SJSA1 (cell line): ENCODE measurements at places on chromosomes 2 and 18.

GRCh38 chr2:225037415-225038230, 4.6 kb downstream of the DOCK10 start:
- DNase-seq = no peak

DNA sequence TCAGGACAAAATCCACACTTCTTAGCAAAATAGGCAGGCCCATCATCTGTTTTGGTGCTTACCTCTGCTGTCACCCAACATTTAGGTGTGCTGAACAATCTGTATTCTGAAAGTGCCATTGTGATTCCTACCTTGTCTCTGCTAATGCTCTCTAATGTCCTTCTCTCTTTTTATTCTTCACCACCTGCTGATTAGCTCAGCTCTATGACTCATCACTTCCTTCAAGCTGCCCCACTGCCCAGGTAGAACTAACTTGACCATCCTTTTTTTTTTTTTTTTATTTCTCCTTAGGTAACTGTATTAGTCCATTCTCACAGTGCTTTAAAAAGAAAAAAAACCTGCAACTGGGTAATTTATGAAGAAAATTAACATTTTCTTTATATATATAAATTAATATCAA, 478.7 kb upstream of the POU3F3 start:
- no peak for DNase-seq

- DNase-seq = no peak
These were observed 139.9 kb downstream of the TANC1 start for GRCh38 chr2:159108181-159108893.

DNA sequence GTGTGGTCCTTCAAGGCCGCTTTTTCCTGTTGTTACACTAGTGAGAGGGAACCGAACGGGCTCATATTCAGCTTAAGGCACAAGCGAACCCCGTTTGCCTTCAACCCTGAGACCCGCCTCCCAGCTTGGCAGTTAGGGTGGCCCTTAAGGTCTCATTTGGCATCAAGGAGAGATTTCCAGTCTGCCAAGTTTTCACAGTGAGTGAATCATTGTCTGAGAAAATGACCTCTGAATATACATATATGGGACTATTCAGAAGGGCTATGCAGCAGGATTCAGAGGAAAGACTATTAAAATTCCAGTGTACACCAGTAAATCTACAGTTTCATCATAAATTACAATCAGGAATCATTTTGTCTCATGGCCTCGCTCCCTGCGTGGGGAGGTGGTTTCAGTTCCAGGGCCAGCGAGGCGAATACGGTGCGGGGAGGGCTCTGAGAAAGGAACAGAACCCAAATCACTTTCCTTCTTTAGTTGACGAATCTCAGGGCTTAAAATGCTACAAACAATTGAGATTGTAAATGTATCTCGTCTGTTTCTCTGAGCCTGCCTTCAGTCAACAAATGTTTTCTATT, 231.4 kb downstream of the FAM210A start:
- no peak for DNase-seq

GRCh38 chr18:5630057-5630899, 86.5 kb upstream of the EPB41L3 start:
- no peak for DNase-seq

- no peak for DNase-seq
These were observed 199.4 kb upstream of the CDH20 start for GRCh38 chr18:61133783-61134182.

DNA sequence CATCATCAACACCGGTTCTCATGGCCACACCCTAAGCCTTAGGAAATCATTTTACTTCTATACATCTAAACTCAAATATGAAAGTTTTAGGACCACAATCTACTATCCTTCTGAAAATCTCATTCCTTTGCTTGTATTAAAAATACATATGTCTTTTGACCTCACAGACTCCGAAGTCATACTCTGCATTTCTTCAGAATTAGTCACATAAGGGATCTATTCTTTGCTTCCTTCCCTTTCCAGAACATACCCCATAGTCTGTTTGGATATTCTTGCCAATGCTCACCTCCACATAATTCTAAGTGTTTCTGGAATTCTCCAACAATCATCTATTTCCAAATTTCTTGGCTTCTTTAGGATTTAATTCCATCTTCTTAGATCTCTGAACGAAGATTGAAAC, 14.2 kb upstream of the DSG1 start:
- DNase-seq = no peak
